ENCODE measurements at places on chromosomes 2 and 18. TPM values are rescaled to one million over a fixed set of nuclear protein-coding genes. Genes with fewer than 3 reads are reported as not detected.

GRCh38 chr2:7358865-7359447 lies 441.7 kb downstream of the RNF144A start:
- no peak for DNase-seq

The CCDC85A gene
- 33.2 TPM for total RNA-seq

The CSRNP3 gene
- total RNA-seq: 108 TPM

GRCh38 chr2:233964581-233964980 lies 47.4 kb downstream of the TRPM8 start:
- DNase-seq: no peak

- DNase-seq: no peak
These were observed 489 bp downstream of the TRMT61B start for GRCh38 chr2:28869494-28870145.

DNA sequence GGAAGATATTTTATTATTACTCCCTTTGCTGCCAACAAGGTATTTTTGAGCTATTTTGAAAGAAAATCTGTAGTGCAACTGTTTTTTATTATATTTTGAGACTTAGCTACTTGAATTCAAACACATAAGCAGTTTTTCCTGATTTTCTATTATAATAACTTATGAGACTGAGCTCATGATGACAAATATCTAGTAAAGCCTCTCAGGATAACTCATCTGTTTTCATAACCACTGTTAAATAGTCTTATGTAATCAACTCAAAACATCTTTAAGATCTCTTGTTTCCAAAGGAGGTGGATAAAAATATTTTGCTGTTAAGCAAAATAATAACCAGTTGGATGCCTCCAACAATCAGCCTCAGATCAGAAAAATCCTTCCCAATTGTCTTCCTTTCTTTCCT lies 21.9 kb upstream of the PPP1CB start:
- no peak for DNase-seq

- no peak for DNase-seq
These were observed 45.8 kb downstream of the MYCN start for GRCh38 chr2:15986068-15986560.

GRCh38 chr18:46950064-46950656 lies 32.8 kb downstream of the KATNAL2 start:
- DNase-seq: no peak

DNA sequence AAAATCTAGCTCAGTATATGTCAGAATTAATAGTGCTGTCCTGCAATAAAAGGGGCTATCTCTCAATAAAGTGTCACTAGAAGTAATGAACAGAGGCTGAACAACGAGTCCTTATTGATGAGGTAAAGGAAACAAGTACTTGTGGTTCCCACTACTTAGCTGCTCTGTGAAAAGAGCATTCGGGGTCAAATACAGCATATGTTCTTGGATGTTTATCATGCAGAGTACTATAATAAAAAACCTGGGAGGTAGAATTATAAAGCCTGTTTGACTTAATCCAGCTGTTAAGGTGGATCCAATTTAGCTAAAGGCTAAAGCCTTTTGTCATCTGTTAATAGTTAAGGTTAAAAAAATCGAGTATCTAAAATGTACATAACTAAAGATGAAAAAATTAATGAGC lies 32.4 kb downstream of the SLC35F5 start:
- DNase-seq: no peak

All from dorsolateral prefrontal cortex (tissue), 122 donors.